Hepatocyte (in vitro differentiated cells): ENCODE measurements at places on chromosomes 7 and 10.

GRCh38 chr7:101988513-101988912 lies 171.1 kb downstream of the CUX1 start:
- H3K4me3 ChIP-seq, result no peak overlapping the region
- no peaks in the 10 kb centered on the region for H3K27me3 ChIP-seq
- DNase-seq, result no peak
- peaks cover 21% of the 10 kb centered on the region for H3K4me1 ChIP-seq
- no peaks in the 10 kb centered on the region for H3K36me3 ChIP-seq
- H3K27ac ChIP-seq, result peak overlapping the region; percentile 49

GRCh38 chr10:58545427-58545826 lies 32.8 kb downstream of the BICC1 start:
- H3K27me3 ChIP-seq, result no peaks in the 10 kb centered on the region
- no peak overlapping the region for H3K27ac ChIP-seq
- no peaks in the 10 kb centered on the region for H3K36me3 ChIP-seq
- no peak overlapping the region for H3K4me3 ChIP-seq

- H3K27me3 ChIP-seq, result no peaks in the 10 kb centered on the region
- H3K4me3 ChIP-seq, result no peak overlapping the region
- no peak for DNase-seq
- H3K27ac ChIP-seq, result no peak overlapping the region
- no peaks in the 10 kb centered on the region for H3K36me3 ChIP-seq
- H3K4me1 ChIP-seq, result no peaks in the 10 kb centered on the region
Observed at GRCh38 chr7:77995717-77996116, 197.1 kb downstream of the PHTF2 start.

DNA sequence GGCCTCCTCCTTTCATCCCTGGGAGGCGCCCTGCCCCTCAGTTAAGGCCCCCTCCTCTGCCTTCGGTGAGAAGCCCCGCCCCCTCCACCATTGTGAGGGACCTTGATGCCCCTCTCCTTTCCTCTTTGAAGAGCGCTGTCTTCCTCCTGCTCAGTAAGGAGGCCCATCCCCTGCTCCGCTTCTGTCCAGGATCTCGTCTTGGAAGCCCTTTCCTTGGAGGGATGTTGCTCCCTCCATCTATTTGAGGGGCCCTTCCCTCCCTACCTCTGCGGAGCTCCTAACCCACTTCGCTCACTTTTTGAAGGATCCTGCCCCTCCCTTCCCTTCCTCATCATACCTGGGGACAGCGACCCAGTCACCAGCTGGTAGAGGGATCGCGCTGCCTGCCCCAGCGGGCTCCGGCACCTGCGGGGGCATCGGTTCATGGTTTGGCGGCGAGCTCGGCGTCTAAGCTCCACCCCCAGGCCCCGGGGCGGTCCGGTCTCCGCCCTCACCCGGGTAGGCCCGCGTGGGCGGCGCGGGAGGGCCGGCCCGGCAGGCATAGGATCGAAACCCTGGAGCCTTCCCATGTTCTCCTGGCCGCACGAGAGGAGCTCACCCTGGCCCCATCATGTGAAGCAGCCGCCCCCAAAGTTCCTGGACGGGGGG lies 4.1 kb downstream of the KCNIP2 start:
- H3K36me3 ChIP-seq, result no peaks in the 10 kb centered on the region
- H3K4me1 ChIP-seq, result peaks cover 18% of the 10 kb centered on the region
- no peak overlapping the region for H3K4me3 ChIP-seq
- peak; percentile 72 for DNase-seq

DNA sequence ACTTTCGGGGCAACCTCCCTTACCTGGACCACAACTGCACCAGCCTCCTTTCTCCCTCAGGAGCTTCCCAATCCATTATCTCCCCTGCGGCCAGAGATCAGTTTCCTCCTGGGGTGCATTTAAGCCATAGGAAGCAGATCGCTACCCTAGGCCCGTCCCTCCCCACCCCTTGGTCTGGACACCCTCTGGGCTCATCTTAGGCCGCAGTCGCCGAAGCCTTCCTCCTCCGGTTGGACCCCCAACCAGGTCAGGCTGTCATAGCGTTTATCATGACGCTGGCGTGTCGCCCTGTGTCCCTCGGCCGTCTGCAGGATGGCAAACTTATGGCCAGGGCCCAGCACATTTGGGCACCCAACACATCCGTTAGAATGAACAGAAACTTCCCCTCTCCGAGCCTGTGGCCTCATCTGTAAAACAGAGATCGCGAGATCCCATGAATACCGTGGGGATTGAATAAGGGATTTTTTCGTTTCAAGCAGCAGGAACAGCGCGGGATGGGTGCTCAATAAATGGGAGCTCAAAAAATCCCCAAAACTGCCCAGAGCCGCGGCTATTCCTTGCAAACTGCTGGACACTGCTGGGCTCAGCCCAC lies 669 bp upstream of the AP5Z1 start:
- H3K36me3 ChIP-seq, result no peaks in the 10 kb centered on the region
- peak overlapping the region; percentile 83 for H3K4me3 ChIP-seq
- peak overlapping the region; percentile 94 for H3K27ac ChIP-seq
- no peaks in the 10 kb centered on the region for H3K27me3 ChIP-seq
- peaks cover 9% of the 10 kb centered on the region for H3K4me1 ChIP-seq
- DNase-seq, result peak; percentile 64

DNA sequence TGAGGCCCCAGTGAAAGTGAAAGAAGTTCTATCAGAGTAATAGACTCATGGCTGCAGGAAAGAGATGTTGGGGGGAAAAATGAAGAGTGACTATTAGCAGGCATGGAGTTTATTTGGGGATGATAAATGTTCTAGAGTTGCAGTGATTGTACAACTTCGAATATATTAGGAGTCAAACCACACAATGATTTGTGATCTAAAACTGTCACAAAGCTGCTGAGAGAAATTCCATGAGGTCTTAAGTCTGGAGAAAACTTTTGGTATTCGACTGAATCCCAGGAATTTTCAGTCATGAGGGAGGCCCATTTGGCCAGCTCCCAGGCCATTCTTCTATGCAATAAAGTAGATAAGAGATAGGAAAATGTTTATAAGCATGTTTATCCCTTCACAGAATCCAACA lies 55.9 kb upstream of the UNC5B start:
- no peaks in the 10 kb centered on the region for H3K36me3 ChIP-seq
- H3K4me1 ChIP-seq, result no peaks in the 10 kb centered on the region
- H3K4me3 ChIP-seq, result no peak overlapping the region
- no peaks in the 10 kb centered on the region for H3K27me3 ChIP-seq
- DNase-seq, result no peak

DNA sequence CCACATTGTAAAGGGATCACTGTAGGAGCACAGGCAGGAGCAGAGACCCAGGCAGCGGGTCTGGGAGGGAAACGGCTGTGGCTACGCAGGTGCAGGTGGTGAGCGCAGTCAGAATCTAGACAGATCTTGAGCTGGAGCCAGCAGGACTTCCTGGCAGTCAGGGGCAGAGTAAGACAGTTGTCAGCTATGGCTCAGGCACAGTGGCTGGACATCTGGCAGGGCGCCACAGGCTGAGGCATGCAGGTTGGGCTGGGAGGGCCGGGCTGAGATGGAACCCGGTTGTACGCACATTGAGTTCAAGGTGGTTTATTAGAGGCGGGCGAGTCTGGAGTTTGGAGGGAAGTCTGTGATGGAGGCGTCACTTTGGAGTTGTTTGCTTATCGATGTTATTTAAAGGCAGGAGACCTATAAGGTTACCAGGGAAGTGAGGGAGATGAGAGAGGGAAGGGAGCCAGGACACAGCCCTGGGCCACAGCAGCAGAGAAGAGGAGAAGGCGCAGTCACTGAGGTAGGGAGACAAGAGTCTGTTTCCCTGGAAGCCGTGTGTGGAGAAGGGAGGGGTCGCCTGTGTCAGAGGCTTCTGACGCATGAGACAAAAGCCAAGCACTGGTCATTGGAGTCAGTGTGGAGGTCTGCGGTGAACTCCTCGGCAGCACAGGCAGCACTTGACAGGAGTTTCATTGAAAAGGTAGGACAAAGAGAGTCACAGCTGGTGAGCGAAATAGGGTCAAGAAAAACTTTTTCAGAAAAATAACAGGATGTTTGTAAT lies 73.8 kb downstream of the LANCL2 start:
- no peaks in the 10 kb centered on the region for H3K27me3 ChIP-seq
- DNase-seq, result no peak
- no peak overlapping the region for H3K27ac ChIP-seq
- H3K36me3 ChIP-seq, result no peaks in the 10 kb centered on the region
- no peak overlapping the region for H3K4me3 ChIP-seq
- H3K4me1 ChIP-seq, result no peaks in the 10 kb centered on the region

GRCh38 chr7:93310346-93310745 lies 78.2 kb downstream of the VPS50 start:
- no peaks in the 10 kb centered on the region for H3K27me3 ChIP-seq
- H3K4me1 ChIP-seq, result no peaks in the 10 kb centered on the region
- no peak overlapping the region for H3K4me3 ChIP-seq
- no peak overlapping the region for H3K27ac ChIP-seq
- no peak for DNase-seq
- H3K36me3 ChIP-seq, result no peaks in the 10 kb centered on the region

DNA sequence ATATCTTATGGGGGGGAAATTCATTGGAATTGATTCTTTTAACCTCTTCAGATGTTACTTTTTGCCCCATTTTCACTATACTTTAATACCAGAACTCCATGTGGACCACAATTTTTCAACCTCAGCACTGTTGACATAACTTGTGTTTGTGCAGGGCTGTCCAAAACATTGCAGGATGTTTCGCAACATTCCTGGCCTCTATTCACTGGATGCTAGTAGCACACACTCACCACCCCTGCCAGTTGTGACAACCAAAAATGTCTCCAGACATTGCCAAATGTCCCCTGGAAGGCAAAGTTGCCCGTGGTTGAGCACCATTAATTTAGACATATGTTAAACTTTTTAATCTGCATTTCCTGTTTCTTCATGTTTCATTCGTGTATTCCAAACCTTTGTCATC lies 234.7 kb downstream of the GFRA1 start:
- H3K27ac ChIP-seq, result no peak overlapping the region
- H3K27me3 ChIP-seq, result no peaks in the 10 kb centered on the region
- DNase-seq, result no peak
- H3K4me3 ChIP-seq, result no peak overlapping the region
- H3K4me1 ChIP-seq, result no peaks in the 10 kb centered on the region

- H3K36me3 ChIP-seq, result no peaks in the 10 kb centered on the region
- no peak overlapping the region for H3K4me3 ChIP-seq
- no peak for DNase-seq
- no peak overlapping the region for H3K27ac ChIP-seq
Observed at GRCh38 chr7:36742911-36743775, 18.8 kb upstream of the AOAH start.

- H3K4me3 ChIP-seq, result no peak overlapping the region
- H3K27ac ChIP-seq, result no peak overlapping the region
- H3K4me1 ChIP-seq, result no peaks in the 10 kb centered on the region
- no peak for DNase-seq
- peaks cover 10% of the 10 kb centered on the region for H3K27me3 ChIP-seq
- no peaks in the 10 kb centered on the region for H3K36me3 ChIP-seq
Observed at GRCh38 chr10:104351919-104352318, 1.7 kb upstream of the CFAP58 start.

DNA sequence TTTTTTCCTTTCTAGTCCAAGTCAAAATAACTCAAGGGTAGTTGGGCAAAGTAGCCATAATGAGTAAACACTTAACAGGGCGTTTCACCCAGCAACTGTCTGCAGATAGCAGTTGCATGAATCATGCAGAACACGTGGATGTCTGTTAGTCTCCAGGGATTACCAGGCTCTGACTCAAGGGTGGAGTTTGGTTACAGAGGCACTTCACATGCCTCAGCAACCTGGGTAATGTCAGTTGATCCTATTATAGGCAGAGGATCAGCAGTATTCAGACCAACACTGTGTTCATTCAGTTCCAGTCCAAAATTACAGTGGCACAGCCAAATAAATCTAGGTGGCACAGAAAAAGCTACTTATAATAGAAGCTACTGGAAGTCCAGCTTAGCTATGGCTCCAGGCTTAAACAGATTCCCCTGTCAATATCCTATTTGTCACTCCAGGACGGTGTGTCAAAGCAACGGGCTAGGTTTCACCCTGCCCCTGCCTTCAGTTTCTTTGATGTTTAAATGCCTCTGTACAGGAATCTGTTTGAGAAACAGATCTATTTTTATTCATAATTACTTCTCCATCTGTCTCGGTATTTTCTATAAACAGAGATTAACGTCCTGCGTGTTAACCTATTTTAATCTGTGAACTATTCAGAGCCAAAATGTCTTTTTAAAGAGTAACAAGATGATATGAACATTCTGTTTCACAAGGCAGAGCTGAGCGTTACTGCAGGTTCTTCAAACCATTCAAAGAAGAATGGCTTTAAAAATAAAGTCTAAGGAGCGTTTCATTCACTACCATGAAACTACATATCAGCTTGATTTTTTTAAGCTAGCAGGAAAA lies 162.6 kb upstream of the AKR1E2 start:
- H3K27me3 ChIP-seq, result no peaks in the 10 kb centered on the region
- H3K4me3 ChIP-seq, result no peak overlapping the region
- H3K36me3 ChIP-seq, result no peaks in the 10 kb centered on the region
- H3K27ac ChIP-seq, result peak overlapping the region; percentile 97
